ENCODE measurements at places on chromosomes 5 and 9.

- no peak for DNase-seq
Observed at GRCh38 chr5:31832966-31833365, 194.0 kb downstream of the PDZD2 start.

DNA sequence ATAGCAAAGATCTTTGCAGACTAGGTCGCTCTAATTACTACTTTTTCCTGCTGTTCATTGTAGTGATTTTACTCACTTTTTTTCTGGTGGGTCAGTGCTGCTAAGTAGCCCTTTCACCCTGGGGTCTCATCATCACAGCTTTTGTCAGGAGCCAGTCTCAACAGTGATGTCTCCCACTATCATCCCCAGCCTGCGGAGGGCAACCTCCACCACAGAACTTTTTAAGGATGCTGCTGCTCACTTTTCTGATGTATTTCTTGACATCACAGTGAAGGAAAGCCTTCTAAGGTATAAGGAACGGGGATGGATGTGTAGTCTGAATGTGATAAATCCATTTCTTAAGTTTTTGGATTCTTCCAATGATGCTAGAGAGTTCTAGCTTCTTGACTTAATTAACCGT, 242.5 kb upstream of the RIOK2 start:
- DNase-seq = no peak

- no peak for DNase-seq
Observed at GRCh38 chr5:149283626-149284480, 12.2 kb downstream of the AFAP1L1 start.

GRCh38 chr5:59591162-59591561, 302.4 kb downstream of the PDE4D start:
- no peak for DNase-seq

DNA sequence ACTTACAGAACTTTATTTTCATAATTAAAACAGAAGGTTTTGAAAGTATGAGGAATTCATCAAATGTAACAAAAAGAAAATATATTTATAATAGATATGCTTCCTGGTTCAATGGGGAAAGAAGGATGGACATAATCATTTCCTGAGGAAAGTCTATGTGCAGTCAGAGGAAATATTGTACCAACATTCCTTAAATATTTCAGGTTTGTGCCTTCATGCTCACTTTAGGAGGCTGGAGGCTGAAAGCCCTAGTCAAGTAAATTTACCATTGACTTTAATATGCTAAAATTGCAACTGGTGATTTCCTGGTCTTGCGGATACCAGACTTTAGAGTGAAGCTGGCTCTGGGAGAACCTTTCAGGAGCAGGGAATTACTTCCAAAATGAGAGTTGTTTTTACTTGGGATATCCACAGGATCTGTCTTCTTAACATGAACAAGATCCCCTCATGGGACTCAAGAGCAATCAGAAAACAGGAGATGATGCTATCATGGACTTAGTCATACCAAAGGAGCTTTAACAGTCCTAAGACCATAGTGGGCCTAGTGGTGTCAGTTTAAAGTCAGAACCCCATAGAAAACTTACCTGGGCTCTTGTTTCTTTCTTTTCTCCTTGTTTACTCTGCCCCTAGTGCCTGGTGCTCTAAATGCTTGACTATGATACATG, 762.8 kb upstream of the GRAMD2B start:
- DNase-seq = no peak

DNA sequence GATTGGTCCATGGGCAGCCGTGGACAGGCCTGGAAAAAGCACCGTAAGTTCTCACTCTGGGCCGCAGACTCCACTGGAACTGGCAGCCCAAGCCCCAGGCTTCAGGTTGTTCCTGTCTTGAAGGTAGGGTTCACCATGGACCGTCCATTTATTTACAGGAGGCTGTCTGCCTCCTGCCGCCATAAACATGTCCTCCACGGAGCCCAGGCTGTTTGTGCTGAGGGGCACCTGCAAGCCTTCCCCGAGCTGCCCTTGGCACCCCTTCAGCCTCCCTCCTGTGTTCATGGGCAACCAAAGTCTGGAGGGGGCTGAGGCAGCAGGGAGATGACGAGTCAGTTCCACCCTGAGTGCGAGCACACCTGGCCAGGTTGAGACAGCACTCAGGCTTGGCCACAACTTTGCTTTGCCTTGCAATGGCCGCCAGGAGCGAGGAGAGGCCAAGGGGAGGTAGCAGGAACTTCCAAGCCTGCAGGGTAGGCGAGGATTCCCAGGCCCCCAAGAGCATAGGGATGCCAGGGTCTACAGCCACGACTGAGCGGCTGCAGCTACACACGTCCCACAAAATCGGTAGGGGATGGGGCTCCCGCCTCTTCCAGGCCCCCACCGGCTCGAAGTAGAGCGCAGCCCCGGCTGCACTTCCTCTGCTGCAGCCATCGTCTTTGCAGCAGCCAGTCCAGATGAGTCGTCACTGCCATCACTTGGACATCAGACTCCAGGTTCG, 1625.6 kb upstream of the ACO1 start:
- DNase-seq = no peak

- DNase-seq = no peak
Observed at GRCh38 chr5:148145916-148146315, 22.4 kb upstream of the SPINK14 start.

DNA sequence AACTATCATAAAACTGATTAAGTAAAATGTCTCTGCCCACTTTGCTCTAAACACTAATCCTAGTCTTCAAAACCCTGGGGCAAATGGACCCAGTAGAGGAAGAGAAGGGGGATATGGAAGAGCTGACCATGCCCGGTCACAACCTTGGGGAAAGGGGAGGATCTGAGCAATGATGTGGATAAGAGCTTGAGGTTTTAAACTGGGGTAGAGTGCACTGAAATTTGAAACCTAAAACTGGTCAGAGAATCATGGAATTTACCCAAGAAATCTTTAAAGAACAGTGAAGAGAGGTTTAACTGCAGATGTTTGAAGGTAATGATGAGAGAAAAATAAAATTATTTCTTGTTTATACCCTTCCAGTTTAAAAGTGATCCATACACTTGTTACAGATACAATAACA, 110.8 kb downstream of the MRPS30 start:
- no peak for DNase-seq

GRCh38 chr5:161387121-161387520, 159.4 kb downstream of the GABRB2 start:
- no peak for DNase-seq

Measured in effector memory CD8-positive, alpha-beta T cell (primary cell).